Nasal cavity respiratory epithelium epithelial cell of viscerocranial mucosa (primary cell): ENCODE measurements at places on chromosomes 7 and 10. TPM values are rescaled to one million over a fixed set of nuclear protein-coding genes. Genes with fewer than 3 reads are reported as not detected.

OR13A1 gene
- 0.07 TPM in 1 of 2 replicates, not detected in the other for total RNA-seq

NKX1-2 gene
- 1.4 and 2.9 TPM in 2 replicates for total RNA-seq

ZFAND4 gene
- total RNA-seq, result 7.9 and 10.0 TPM in 2 replicates

GRB10 gene
- 40.0 and 87.8 TPM in 2 replicates for total RNA-seq

NPFFR1 gene
- total RNA-seq, result not detected in 2 replicates

CALML3 gene
- total RNA-seq, result 9.2 and 11.5 TPM in 2 replicates

OPN1SW gene
- total RNA-seq, result not detected in 2 replicates

GNAT3 gene
- not detected in 2 replicates for total RNA-seq

ANKRD7 gene
- total RNA-seq, result 0.34 and 0.85 TPM in 2 replicates

ZNF503 gene
- 2.4 and 11.7 TPM in 2 replicates for total RNA-seq

GPC2 gene
- total RNA-seq, result 1.4 and 2.1 TPM in 2 replicates

IGF2BP3 gene
- 28.4 and 54.6 TPM in 2 replicates for total RNA-seq

NXPH1 gene
- not detected in 2 replicates for total RNA-seq

DENND2A gene
- total RNA-seq, result not detected in 2 replicates

A1CF gene
- not detected in 2 replicates for total RNA-seq

OLAH gene
- total RNA-seq, result 5.0 and 15.0 TPM in 2 replicates

SLC26A3 gene
- 0.14 TPM in 1 of 2 replicates, not detected in the other for total RNA-seq

PRPS1L1 gene
- total RNA-seq, result not detected in 2 replicates

CHAT gene
- total RNA-seq, result not detected in 2 replicates

OPALIN gene
- total RNA-seq, result not detected in 2 replicates

GIMAP1 gene
- not detected in 2 replicates for total RNA-seq

DLX5 gene
- 0.34 and 1.00 TPM in 2 replicates for total RNA-seq

CAV1 gene
- 120 and 483 TPM in 2 replicates for total RNA-seq

EGR2 gene
- total RNA-seq, result 0.64 and 0.68 TPM in 2 replicates

NRG3 gene
- not detected in 2 replicates for total RNA-seq

AS3MT gene
- 2.1 and 5.8 TPM in 2 replicates for total RNA-seq

CLDN4 gene
- 44.1 and 64.8 TPM in 2 replicates for total RNA-seq

JCAD gene
- total RNA-seq, result under 0.01 and 0.43 TPM in 2 replicates

ANXA8 gene
- total RNA-seq, result 37.3 and 267 TPM in 2 replicates

NUP42 gene
- 28.7 and 53.9 TPM in 2 replicates for total RNA-seq

PLXDC2 gene
- 5.5 and 32.0 TPM in 2 replicates for total RNA-seq

GBX1 gene
- total RNA-seq, result not detected in 2 replicates

NANOS1 gene
- total RNA-seq, result 0.68 and 2.1 TPM in 2 replicates

ANKRD1 gene
- total RNA-seq, result under 0.01 and 1.4 TPM in 2 replicates

CDH23 gene
- under 0.01 and 0.14 TPM in 2 replicates for total RNA-seq

GPER1 gene
- total RNA-seq, result under 0.01 and 0.21 TPM in 2 replicates

VWA2 gene
- total RNA-seq, result 2.7 and 4.7 TPM in 2 replicates

ASAH2 gene
- 0.68 and 6.6 TPM in 2 replicates for total RNA-seq

PFKP gene
- 107 and 286 TPM in 2 replicates for total RNA-seq

FAM25G gene
- total RNA-seq, result 10.9 TPM in 1 of 2 replicates, not detected in the other

RNF133 gene
- total RNA-seq, result 0.07 TPM in 1 of 2 replicates, not detected in the other

ARHGEF35 gene
- total RNA-seq, result 24.6 and 27.1 TPM in 2 replicates

ELN gene
- total RNA-seq, result 0.14 TPM in 1 of 2 replicates, not detected in the other

FFAR4 gene
- total RNA-seq, result not detected in 2 replicates

IFIT5 gene
- 7.9 and 15.0 TPM in 2 replicates for total RNA-seq

LRIT1 gene
- total RNA-seq, result not detected in 2 replicates

SPACDR gene
- total RNA-seq, result 0.34 and 0.43 TPM in 2 replicates

HTR5A gene
- not detected in 2 replicates for total RNA-seq

HTR7 gene
- 23.2 and 25.3 TPM in 2 replicates for total RNA-seq

NEUROG3 gene
- not detected in 2 replicates for total RNA-seq

LIPM gene
- 0.34 TPM in 1 of 2 replicates, not detected in the other for total RNA-seq

CYP51A1 gene
- total RNA-seq, result 263 and 279 TPM in 2 replicates

GPR26 gene
- under 0.01 TPM in 1 of 2 replicates, not detected in the other for total RNA-seq

AGR2 gene
- 11.5 and 139 TPM in 2 replicates for total RNA-seq

TAS2R3 gene
- total RNA-seq, result 1.0 and 7.8 TPM in 2 replicates

CRHR2 gene
- total RNA-seq, result not detected in 2 replicates

SPDYE8 gene
- not detected in 2 replicates for total RNA-seq

SUN3 gene
- total RNA-seq, result 1.4 TPM in 1 of 2 replicates, not detected in the other
